ENCODE measurements at places on chromosomes 7 and 10.

DNA sequence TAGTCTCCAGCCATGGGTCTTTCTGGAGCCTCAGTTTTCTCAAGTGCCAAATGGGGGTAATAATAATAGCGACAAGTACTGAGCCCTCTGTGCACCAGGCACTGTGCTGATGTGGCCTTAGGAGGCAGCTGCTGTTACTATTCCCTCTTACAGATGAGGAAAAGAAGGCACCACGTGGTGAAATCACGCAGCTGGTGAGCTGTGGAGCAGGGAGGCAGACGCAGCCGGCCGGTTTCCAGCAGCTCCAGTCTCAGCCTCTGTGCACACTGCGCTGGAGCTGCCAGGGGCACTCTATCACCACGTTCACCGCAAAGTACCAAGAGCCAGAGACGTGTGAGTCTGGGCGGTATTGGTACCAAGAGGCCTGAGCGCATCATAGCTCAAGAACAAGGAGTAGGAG, 9.6 kb downstream of the PYROXD2 start:
- no peak for DNase-seq

DNA sequence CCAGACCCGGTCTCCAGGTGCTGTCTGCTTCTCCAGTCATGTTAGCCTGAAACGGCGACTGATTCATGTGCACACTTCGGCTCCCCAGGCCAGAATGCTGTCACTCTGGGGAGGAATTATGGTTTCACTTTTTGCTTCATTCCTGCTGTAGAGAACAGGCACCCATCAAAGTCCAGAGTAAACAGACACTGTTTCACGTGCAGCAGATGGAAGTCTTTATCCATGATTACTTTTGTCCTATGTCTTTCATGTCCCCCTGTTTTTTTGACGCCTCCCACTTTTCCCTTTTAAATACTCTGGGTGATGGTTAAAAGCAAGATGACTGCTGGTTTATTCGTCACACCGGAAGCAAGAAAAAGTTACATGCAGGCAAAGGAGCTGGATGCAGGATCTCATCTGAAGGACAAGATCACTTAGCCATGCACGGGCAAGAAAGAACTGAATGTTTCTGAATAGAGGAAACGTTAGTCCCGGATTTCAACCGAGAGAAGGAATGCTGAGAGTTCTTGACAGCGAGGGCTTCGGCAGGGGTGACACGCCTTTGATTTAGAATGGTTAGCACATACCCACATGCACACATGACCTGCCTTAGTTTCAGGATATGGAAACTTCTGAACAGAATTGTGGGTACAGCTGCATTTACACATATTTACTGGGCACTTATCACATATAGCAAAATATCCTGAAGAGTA, 250.0 kb upstream of the KLF6 start:
- DNase-seq: no peak

- no peak for DNase-seq
Observed at GRCh38 chr10:86535132-86535882, 13.7 kb upstream of the WAPL start.

GRCh38 chr10:101466016-101466912, 112.3 kb downstream of the BTRC start:
- no peak for DNase-seq

DNA sequence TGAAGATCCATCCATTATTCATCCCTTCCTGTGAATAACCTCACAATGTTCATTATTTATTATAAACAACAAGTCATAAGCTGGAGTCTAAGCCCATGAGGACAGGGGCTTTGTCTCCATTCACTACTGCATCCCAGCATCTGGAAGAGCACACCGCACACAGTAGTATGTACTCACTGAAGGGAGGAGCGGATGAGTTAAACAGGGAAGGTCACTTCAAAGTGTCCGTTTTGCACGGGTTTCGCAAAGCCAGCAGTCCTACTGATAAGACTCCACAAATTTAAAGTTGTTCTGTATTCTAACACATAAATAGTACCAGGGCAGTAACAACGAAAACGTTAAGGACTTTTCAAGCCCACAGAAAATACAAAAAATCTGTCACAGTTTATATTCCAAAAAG, 167.9 kb downstream of the PARD3 start:
- DNase-seq: no peak

DNA sequence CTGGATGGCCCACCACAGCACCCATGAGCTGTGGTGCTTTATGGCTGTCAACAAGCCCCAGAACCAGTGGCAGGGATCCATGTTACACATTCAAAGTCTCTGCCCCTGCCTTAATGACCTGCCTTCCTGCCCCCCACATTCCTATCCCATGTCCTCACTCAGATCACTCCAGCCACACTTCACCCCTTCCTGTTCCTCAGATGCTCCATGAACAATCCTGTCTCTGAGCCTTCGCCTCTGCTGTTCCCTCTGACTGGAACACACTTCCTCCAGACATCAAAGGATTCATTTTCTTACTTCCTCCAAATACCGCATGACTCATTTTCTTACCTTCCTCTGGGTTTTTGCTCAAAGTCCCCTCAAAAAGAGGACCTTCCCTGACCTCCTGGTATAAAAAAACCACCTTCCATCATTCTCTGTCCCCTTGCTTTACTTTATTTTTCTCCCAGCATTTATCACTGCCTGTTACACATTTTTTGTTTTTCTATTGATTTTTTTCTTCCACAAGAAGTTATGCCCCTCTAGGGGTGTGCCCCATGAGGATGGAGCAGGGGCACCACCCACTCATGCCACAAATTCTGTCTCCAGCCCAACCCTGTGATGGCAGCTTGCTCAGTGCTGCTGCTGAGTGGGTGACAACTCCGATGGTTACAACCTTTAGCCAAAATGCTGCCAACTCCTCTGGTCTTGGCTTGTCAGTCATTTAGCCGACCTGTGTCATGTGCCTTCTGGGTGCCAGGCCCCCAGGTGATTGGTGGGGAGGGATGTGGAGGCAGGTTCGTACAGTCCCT, 18.2 kb downstream of the COL13A1 start:
- no peak for DNase-seq

- DNase-seq: no peak
Observed at GRCh38 chr7:113550966-113551365, 367.8 kb downstream of the PPP1R3A start.

GRCh38 chr7:1298051-1298930, 65.6 kb downstream of the UNCX start:
- DNase-seq: no peak

DNA sequence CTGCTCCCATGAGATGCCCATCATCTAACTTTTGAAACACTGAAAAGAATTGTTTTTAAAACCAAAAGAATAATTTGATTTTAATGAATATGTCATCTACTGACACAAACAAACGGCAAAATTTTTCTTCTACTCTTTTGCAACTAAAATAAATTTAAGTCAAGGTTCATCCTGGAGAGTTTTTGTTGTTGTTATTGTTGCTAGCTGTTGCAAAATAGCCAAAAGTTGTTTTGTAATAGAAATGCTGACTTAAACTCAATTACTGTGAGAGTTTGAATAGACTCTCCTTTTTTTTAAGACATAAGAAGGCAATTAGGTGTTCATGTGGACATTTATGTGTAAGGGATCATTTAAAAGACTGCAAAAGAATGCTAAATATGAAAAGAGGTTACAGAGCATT, 146.0 kb upstream of the SEM1 start:
- no peak for DNase-seq

DNA sequence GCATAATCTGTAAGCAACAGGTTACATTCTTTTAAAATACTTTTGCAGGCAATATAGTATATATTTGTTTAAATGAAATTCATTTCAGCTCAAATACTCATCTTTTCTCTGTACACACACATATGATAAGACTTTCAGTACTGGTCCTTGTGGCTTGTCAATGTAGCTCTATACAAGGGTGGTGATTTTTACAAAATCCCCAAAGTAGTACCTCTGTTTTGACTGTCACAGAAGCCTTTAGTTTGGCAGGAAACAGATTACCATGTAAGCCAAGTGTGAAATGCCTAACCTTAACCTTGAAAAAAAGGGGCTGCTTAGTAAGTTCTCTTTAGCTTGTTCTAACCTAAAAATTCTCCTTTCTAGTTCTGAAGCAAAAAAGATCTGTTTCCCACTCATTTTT, 87.9 kb downstream of the KCND2 start:
- DNase-seq: no peak

GRCh38 chr10:86449926-86450558, 71.5 kb downstream of the WAPL start:
- DNase-seq: no peak
